ENCODE measurements at places on chromosomes 7 and 10.

- peak; percentile 48 for DNase-seq
Observed at GRCh38 chr7:139820089-139820488, 9.0 kb upstream of the TBXAS1 start.

DNA sequence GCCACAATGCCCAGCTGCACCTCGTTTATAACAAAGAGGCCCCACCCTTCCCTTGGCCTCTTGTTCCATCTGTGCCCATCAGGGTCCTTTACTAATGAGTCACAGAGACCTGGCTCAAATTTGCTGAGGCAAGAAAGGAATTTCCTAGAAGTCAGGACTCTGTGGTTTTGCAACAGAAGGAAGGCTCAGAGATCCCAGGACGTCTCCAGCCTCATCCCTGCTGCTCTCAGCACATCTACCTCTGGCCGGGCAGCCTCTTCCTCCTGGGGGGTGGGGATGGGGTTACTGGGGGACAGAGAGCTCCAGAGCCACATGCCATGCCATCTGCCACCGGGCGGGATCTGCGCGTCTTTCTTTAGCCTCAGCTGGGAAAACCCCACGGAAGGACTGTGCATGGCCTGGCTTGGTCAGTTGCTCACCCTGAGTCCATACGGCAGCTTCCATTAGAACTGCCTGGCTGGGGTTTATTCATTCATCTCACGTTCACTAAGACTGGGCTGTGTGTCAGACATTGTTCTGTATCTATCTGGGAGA is 41.9 kb upstream of the PSMG3 start:
- DNase-seq: no peak

- no peak for DNase-seq
Observed at GRCh38 chr10:62658516-62658915, 146.0 kb upstream of the ADO start.

DNA sequence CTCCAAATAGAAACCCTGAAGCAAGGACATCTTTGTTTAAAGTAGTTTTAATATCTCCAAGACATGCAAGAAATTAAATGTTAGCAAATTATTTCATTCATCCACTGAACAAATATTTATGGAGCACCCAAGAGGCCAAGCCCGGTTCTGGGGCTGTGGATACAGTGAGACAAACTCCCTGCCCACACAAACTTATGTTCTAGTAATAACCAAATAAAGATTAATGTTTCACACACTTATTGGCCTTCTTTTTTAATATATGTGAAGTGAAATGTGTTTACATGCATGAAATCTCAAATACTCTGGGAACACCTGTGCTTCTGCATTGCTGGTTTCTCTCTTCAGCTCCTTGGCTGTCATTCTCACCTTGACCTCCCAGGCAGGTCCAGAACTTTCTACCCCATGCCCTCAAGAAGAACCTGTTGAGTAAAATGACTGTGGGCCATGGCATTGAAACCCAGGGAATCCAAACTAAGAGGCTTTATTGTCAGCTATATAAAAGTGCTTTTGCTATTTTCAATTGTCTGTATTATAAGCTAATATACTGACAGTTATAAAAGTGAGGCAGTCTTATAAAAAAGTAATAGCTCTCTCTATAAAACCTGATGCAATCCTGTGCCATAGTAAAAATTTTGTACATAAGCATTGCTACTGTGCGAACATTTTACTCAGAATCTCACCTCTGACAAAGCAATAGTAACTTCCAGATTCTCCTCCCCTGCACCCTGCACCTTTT is 43.7 kb downstream of the SVIL start:
- no peak for DNase-seq

GRCh38 chr10:129513312-129513711 is 46.3 kb downstream of the MGMT start:
- no peak for DNase-seq

DNA sequence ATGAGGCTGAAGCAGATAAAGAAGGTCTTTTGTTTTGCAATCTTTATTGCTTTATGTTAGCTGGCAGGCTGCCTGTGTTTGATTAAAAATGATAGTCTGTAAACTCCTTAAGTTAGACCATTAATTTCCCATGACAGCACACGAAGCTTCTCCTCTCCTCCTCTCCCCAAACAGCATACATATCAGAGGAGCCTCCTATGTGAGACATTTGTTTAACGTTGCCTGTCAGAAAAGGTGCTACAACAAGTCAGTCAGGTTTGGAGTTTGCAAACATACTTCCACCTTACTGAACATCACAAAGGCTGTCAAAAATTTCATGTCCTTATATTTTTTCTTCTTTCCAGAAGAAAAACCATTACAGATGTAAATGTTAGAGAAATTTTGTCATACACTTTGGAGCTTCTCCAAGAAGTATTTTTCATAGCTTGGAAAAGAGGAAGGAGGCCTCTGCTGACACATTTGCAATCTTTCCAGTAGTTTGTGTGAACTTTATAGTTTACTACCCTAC is 393.1 kb downstream of the EXOC4 start:
- no peak for DNase-seq

DNA sequence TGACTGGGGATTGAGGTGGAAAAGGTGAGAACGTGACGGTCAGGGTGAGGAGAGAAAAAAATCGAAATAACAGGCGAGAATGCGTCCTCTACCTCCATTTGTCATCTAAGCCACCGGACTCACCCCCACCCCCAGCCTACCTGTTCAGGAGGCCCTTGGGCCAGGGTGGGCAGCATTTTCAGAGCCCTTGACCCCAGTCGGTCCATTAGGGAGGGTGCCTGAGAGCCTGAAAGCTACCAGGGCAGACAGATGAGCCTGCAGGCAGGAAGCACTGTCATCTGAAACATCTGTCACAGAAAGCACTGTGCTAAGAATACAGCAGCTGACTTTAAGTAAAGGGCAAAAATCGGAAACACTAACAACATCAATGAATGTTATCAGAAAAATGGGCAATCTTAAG is 47.0 kb downstream of the MAD1L1 start:
- no peak for DNase-seq

- no peak for DNase-seq
Observed at GRCh38 chr7:131066635-131067034, 261.0 kb upstream of the MKLN1 start.

DNA sequence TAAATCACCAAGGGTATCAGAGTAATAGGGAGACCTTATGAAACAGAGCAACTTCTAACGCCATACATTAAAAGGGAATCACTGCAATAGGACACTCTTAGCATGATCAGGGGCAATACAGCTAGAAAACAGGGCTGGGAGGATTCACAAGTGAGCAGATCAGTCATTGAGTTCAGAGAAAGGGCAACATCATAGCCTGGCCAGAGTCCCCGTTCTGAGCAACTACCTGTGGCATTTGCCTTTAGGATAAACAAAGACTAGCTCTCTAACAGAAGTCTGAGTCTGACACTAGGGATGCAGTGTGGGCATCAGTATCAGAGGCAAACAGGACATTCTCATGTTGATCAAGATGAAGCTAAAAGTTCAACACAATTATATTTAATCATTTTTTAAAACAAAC is 297.9 kb downstream of the DGKB start:
- DNase-seq: no peak

DNA sequence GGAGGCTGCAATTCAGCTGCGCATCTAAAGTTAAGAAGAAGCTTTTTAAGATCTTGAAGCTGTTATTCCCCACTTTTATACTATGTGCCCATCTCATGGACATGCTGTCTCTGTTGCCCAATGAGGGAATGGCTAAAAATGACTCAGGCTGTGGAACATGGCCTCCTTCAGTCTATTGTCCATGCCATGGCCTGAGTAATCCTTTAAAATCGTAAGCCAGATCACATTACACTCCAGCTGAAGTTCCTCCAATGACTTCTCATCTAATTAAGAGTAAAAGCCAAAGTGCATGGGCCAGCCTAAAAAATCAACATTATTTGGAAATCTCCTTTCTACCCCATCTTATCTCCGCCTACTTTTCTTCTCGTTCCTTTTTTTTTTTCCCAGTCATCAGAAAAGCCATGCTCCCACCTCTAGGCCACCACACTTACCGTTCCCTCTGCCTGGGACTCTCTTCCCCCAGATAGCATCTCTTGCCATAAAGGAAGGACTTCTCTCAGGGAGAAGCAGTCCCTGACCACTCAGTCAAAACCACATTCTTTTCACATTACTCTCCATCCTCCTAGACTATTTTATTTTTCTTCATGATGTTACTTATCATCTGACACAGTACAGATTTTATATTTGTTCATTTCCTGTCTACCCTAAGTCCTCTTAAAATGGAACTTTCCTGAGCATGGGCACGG is 337.4 kb downstream of the PRPF18 start:
- DNase-seq: no peak

- DNase-seq: no peak
Observed at GRCh38 chr10:13722747-13723653, 136.2 kb downstream of the PRPF18 start.

GRCh38 chr7:101676956-101677355 is 47.9 kb upstream of the MYL10 start:
- no peak for DNase-seq

- no peak for DNase-seq
Observed at GRCh38 chr10:78844960-78845607, 223.7 kb upstream of the ZMIZ1 start.

DNA sequence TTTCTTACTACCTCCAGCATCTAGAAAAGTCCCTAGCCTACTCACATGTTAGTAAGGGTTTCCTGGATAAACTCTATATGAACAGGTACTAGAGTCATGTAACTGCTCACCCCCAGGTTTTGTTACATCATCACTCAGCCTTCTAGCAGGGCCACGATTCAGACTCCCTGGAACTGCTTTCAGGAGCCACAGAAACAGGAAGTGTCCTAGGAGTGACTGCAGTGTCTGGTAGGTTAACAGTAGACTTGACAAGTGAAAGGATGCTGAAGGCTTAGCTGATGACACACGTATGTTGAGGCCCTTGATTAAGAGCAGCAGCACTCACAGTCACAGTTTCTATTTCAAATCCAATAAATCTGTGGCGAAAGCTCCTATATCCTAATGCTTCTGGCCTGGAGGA is 101.2 kb downstream of the DNMBP start:
- no peak for DNase-seq

Measured in activated CD8-positive, alpha-beta memory T cell treated with anti-CD3 and anti-CD28 coated beads for 24 hours (primary cell).